ENCODE measurements at places on chromosomes 7 and 10.

GRCh38 chr7:76267894-76268183 lies 34.6 kb upstream of the HSPB1 start:
- DNase-seq: no peak

GRCh38 chr10:108902619-108903285 lies 1020.6 kb downstream of the XPNPEP1 start:
- no peak for DNase-seq

DNA sequence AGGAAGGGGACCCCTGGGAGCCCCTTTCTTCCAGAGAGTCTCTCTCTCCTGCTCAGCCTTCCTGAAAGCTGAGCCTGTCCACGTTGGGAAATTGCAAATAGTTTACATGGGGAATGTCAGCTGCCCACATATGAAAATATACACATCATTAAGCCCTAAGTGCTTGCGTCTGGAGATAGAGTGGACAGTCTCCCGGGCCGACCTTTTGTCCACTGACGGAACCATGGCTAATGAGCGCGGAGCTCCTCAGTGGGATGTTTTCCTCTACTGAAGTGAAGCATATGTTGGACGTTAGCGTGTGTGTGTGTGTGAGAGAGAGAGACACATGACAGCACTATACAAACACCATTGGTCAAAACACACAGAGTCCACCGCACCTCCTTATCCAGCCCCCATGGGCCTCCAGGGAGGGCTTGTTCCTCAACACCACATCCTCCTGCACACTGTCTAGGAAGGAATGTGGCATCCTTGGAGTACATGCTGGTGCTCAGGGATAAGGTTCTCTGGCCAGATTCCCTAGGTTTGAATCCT lies 128.4 kb downstream of the RGS10 start:
- DNase-seq: peak; percentile 99

DNA sequence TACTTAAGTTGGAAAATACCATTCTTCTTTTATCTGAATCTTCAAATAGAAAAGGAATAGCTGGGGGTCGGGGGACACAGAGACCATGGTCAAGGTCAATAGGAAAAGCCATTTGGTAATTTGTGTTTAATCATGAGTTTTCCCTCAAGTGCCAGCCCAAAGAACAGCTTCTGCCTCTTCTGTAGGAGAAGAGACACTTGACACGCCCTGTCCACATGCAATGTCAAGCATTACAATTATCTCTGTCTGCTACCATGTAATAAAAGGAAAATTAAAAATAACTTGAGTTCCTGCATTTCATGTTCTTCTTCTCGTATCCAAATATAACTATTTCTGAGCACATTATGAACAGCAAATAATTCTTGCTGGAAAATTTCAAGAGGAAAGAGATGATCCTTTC lies 241.7 kb downstream of the IPMK start:
- no peak for DNase-seq

- DNase-seq: no peak
These were observed 6.2 kb downstream of the CALML3 start for GRCh38 chr10:5530846-5531557.

DNA sequence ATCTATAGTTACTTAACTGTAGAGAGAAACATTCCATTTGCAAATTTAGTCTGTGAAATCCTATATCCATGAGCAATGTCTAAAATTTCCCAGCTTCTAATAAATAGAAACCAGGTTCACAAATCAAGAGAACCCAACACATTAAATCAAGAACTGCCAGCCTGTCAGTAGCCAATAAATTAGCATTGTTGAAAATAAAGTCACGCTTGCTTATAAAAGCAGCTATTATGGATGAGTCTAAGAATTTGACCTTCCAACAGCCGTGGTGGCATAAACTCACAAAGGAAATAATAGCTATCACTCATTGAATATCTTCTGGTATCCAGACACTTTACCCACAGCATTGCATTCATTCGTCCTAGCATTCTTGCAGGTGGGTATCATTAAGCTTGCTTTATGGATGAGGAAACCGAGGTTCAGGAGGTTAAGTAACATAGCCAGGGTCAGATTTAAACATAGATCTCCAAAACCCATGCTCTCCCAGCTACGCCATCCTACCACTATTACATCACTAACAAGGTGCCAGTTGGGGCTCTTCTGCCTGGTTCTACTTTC lies 260.1 kb upstream of the YAE1 start:
- DNase-seq: no peak

- no peak for DNase-seq
These were observed 10.8 kb upstream of the LRRC4 start for GRCh38 chr7:128042012-128042411.

DNA sequence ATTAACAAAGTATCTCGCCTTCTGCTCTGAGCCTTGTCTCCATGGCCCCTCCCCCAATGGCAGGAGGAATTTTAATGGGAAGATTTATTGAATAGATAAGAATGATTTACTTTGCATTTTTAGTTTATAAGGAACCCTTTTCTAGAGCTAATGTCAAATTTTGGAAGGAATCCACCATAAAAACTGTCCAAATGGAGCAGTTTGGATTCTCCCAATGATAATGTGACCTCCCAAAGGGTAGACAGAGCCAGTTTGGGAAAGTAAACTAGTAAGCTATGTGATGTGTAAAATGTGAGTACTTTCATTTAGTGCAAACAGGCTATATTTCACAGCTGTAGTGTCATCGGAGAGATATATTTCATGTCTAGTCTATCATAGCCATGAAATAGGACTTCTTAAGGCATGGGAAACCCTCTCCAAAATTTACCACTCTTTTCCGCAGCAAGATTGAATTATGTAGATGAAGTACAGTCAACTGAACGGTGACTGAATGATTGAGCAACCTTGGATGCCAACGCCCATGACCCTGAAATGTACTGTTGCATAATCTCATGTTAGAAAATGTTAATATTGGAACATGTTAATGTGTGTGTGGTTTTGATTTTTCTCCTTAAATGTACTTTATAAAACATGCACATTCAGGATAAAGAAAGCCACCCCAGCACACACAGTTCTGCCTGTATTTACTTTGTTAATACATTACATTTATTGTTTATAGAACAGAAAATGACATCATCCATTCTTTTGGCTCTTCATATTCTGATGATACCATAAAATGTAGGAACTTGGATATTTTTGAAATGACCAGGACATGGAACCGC lies 140.6 kb downstream of the NRP1 start:
- peak; percentile 65 for DNase-seq

DNA sequence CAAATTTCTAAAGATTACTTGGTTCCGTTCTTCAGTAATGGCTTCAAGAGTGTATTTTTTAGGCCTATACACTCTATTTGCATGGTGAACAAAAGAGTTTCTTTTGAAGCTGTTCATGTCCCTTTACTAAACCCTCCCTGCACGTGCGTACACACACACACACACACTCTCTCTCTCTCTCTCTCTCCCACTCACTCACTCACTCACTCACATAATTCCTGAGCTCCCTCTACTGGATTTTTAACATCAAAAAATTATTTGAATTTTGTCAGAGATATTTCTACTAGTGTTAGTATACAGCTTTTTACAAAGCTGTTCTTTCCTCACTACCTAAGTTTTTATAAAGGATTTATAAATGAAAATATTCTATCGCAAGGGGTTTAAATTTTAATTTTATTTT lies 85.9 kb downstream of the UBE3C start:
- peak; percentile 69 for DNase-seq

DNA sequence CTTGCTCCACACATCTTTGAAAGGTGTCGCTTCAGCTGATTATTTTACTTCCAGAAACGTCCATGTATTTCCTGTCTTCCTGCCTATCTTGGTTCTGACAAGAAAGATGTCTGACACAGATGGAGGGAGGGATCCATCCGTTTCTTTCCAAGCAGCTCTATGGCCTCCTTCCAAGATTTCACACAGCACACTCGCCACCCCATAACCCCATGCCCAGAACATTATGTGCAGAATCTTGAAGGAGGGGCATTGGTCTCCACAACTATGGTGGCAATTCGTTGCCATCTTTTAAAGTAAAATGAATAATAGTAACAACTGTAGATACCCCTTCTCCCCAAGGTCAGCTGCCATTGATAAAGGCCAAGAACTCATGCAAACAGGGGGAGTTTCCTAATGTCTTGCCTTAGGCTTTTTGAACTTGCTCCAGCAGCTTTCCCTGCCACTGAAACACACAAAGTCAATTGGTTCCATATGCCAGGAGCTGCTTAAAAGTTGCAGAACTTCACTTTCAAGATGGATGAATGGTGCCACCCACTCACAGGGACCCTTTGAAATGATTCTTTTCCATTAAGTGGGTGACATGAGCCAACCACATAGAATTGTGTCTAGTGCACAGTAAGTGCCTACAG lies 60.0 kb downstream of the VSTM4 start:
- no peak for DNase-seq

DNA sequence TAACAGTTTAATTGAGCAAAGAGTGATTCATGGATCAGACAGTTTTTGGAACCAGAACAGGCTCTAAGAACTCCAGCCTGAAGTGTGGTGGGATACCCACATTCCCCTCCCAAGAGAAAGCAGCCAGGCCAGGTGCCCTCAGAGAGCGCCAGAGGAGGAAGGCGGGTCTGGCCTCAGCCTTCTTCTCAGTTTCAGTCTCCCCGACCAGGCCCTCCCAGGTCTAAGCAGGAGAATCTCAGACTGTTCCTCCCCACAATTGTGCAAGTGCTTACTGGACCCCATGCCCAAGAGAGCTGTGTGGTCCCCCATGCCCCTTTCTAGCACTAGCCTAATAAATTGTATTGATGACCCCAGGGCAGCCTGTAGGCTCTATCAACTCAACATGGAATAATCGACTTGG lies 25.6 kb downstream of the PPIF start:
- DNase-seq: no peak

DNA sequence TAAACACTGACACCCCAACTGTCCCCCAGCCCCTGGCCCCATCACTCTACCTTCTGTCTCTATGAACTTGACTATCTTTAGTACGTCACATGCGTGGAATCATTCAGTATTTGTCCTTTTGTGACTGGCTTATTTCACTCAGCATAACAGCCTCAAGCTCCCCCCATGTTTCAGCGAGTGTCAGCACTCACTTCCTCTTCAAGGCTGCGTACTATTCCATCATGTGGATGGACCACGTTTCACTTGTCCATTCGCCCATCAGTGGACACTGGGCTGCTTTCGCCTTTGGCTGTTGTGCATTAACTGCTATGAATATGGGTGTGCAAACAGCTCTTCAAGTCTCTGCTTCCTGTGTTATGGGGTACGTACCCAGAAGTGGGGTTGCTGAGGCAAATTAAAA lies 100.7 kb downstream of the PTPRN2 start:
- DNase-seq: no peak

DNA sequence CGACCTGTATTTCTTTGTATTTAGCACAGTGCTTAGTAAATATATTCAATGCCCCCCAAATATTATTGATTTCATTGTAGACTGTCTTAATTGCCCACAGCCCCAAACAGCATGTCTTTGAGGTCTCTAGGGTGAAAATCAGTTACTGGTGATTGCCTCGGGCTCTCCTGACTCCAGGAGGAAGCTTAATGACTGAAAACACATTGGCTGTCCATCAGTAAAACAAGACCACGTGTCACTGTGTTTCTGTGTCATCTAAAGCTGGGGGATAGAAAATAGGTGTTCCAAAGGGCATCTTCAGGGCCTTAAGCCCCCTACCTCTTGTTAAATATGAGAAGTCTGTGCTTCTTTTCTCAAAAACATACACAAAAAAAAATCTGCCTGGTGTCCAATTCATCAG lies 67.9 kb downstream of the CACNA2D1 start:
- DNase-seq: no peak

GRCh38 chr10:33557313-33557712 lies 222.8 kb upstream of the NRP1 start:
- no peak for DNase-seq

- no peak for DNase-seq
These were observed 56.5 kb upstream of the SP4 start for GRCh38 chr7:21371360-21371759.

- peak; percentile 3 for DNase-seq
These were observed 157.8 kb downstream of the SNX10 start for GRCh38 chr7:26449175-26450165.

- no peak for DNase-seq
These were observed 134.0 kb downstream of the TPST1 start for GRCh38 chr7:66339141-66339540.

DNA sequence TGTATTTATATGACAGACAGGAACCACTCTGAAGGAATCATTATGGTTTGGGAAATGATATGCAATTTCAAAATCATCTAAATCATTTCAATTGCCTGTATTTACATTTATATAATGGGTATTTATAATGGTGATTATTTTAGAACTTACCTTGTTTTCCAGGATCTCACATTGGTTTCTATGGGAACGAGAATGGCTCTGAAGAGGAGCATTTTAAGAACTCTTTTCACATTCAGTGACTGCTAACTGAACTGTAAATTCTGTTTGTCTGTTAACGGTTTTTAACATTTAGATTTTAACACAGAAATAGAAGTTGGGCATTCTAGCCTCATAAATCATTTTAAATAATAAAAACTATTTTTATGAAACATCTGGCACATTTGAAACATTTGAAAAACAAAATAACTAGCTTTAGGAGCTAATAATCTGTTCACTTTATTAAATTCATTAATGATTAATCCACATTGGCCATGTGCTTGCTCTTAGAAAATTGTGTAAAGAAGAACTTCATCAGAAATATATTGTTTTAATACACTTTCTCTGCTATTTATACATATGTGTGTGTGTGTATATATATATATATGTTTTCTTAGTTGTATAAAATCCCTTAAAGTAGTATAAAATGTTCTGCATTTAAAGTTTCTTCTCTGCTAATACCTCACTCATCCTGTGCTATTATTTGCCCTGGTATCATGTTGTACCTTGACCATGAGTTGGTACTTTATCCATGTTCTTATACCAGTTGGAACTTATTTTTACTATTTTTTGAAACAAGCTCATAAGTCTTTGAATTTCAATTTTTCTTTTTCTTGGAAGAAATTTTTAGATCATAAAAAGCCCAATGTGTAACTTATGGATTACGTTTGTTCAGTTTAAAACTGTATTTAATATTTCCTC lies 8.7 kb upstream of the SEM1 start:
- no peak for DNase-seq

- peak; percentile 8 for DNase-seq
These were observed 697 bp upstream of the SNX13 start for GRCh38 chr7:17940951-17941431.

GRCh38 chr7:45700556-45700955 lies 126.4 kb downstream of the ADCY1 start:
- peak; percentile 22 for DNase-seq

DNA sequence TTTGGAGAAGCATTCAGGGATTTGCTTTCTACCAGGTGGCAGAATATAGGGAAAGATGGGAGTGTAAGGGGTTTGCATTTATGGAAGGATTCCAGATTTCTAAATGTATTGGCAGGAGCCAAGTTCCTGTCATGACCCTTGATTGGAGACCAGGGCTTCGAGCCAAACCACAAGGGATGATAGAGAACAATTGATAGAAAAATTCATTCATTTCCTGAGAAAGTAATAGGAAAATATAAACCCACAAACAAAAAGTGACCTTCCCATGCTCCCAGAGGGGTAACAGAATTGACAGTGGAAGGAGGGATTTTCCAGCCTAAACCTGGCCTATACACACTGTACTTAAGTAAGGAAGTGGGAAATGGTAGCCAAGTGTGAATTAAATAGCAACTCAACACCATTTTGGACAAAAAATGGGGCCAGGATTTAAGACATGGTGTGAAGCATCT lies 22.4 kb upstream of the IFIT2 start:
- peak; percentile 76 for DNase-seq

Data from amniotic epithelial cell (primary cell).